ENCODE measurements at places on chromosomes 5 and 9.

- no peak for DNase-seq
These were observed 89.6 kb downstream of the AMBP start for GRCh38 chr9:113988385-113989016.

GRCh38 chr5:96172436-96172835 is 210.8 kb upstream of the ELL2 start:
- no peak for DNase-seq

GRCh38 chr5:26757941-26758340 is 280.4 kb downstream of the CDH9 start:
- DNase-seq, result no peak

DNA sequence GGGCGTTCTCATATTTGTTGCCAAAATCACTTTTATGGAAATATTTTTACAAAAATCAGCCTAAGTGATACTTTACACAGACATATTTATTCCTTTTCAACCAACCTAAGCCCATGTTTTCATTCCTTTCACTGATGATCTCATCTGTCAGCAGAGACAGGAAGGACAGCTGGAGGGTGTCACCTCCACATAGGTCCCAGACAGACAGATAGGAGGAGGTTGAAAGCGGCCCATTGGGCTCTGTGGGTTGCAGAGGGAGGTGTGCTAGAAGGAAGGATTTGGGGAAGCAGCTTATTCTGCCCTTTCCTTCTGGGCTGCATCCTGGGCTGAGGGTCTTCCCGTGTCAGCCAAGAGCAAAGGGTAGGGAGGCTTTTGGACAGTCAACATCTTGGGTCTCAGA is 26.0 kb upstream of the SEMA4D start:
- DNase-seq, result no peak

DNA sequence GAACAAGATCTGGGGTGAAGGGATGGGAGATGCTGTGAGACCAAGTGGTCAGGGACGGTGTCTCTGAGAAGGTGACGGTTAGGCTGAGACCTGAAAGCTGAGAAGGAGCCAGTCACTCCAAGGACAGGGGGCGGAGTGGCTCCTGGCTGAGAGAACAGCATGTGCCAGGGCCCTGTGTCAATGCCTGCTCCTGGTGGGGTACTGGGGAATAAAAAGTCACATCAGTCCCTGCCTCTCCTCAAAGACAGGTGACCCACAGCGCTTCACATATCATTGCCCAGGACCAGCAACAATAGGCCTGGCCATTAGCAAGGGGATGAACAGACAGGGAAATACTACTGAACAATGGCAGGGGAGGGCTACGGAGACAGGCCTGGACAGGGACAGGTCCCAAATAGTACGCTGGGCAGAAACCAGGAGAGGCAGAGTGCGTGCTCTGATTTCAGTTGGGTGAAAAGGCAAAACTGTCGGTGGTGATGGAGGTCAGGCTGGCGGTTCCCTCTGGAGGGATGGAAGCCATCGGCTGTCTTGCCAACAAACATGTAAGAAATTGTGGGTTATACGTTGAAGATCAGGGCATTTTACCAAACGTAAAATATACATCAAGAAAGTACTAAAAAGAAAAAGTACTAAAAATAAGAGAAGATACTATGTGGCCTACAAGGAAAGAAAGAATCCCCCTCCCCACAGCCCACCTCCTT is 64.3 kb downstream of the C9orf50 start:
- DNase-seq, result no peak

DNA sequence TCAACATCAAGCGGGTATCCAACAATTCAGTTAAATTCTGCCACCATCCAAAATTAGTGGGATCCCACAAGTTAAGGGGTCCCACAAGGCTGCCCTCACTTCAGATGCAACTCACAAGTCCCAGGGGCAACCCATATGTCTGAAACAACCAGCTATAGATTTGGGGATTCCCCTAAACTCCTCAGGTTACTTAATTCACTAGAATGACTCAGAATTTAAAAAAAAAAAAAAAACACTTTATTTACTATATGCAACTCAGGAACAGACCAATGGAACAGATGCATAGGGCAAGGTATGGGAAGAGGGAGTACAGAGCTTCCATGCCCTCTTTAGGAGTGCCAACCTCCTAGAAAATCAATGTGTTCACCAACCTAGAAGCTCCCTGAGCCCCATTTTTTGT is 15.1 kb downstream of the AUH start:
- no peak for DNase-seq

DNA sequence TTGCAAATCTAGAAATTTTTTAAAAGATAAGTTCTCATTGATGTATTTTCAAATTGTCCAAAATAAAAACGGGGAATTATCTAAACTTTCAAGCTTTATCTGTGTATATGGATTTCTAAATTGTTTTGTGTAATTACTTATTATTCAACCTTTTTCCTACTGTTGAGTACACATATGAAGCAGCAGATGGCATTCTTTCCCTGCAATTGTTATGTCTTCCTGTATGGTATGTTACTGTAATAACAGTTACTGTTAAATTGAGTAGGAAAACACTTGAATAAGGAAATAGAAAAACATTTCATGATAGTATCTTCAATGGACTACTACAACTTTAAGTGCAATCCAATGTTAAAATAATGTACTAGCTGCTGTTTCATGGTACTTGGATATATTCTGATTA is 124.8 kb downstream of the RANBP17 start:
- no peak for DNase-seq

- DNase-seq, result no peak
These were observed 2111.3 kb downstream of the MAT2B start for GRCh38 chr5:165616490-165617405.

DNA sequence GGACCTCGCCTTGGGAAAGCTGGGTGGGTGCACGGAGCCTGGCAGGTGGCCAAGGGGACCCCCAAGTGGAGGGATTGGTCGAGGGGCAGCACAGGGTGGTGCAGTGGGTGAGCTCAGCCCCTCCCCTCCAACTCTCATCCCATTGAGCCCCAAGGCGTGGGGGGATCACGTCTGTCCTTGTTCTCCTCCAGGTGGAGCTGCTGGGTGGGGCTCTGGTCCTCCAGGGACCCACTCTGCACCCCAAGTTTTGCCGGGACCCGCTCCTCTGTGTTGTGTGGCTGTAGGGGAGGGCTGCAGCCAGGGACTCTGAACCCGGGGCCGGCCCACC is 3.6 kb upstream of the FUT7 start:
- DNase-seq, result no peak

- no peak for DNase-seq
These were observed 145.6 kb downstream of the FBXL7 start for GRCh38 chr5:15645381-15646160.

DNA sequence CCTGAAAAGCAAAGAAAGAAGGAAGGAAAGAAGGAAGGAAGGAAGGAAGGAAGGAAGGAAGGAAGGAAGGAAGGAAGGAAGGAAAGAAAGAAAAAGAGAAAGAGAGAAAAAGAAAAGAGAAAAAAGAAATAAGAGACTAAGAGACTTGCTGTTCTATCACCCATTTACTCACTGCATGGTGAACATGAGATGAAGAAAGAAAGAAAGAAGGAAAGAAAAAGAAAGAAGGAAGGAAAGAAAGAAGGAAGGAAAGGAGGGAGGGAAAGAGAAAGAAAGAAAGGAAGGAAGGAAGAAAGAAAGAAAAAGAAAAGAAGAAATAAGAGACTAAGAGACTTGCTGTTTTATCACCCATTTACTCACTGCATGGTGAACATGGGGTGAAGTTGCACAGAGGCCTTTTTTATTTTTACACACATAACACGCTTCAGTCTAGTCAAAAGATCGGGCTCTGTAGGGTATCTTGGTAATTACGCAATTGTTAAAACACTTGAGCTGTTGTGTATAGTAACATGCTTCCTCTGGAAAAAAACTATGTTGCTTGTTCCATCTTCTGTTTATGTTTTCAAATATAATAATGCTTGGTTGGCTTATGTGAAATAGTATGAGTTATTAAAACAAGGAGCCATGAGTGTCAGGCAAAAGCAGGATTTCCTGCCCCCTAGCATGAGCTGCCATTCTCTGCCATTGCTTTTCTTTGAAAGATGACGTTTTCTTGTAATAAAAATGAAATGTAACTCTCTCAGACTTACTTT is 119.3 kb upstream of the ZNF608 start:
- no peak for DNase-seq

GRCh38 chr5:157362012-157362411 is 96.1 kb downstream of the CYFIP2 start:
- no peak for DNase-seq

- DNase-seq, result no peak
These were observed 88.0 kb downstream of the SLC44A1 start for GRCh38 chr9:105332471-105332870.

- no peak for DNase-seq
These were observed 32.2 kb upstream of the ROPN1L start for GRCh38 chr5:10409504-10409903.

DNA sequence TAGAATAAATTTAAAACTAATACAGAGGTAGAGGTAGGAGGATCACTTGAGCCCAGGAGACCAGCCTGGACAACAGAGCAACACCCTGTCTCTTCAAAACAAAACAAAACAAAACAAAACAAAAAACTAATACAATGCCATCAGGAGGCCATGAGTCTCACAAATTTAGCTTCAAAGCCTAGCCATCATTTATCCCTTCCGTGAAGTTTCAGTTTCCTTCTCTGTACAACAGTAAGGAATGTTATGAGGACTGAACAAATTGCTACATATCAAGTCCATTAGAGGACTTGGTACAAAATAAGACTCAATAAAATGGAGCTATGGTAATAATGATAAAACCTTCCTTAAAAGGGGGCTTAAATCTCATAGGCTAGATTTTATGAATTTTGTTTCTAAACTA is 60.8 kb downstream of the MAPKAP1 start:
- no peak for DNase-seq

DNA sequence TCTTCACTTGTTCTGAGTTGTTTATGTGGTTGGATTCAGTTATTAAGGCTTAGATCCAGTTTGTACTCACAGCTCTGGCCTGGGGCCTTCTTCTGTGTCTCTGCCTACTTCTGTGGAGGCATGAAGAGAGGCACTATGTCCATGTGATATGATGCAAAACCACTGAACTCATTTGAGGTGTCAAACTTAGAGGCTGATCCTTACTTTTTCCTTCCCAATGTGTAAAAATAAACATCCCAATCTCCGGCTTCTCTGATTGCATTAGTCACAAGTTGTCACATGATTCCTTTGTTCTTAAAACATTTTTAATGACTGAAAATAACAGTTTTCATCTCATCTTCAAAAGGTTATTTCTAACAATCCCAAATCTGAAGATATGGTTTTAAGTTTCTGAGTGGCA is 276.0 kb upstream of the RGMB start:
- no peak for DNase-seq

DNA sequence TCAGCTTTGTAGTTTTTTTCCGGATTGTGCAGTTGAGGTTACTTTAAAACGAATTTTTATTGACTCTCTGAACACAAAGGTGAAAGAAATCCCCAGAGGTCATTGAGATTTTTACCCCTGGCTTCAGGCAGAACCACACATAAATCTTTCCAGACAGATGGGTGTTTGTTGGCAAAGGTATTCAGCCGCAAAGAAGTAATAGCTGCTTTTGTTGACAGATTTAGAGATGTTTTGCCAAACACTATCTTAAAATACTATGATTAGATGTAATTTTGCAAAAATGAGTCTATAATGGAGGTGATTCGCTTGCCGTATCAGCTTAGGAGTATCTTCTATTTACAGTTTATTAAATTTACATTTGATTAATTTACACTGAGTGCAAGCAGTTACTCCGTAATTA is 418.3 kb upstream of the CLINT1 start:
- no peak for DNase-seq

DNA sequence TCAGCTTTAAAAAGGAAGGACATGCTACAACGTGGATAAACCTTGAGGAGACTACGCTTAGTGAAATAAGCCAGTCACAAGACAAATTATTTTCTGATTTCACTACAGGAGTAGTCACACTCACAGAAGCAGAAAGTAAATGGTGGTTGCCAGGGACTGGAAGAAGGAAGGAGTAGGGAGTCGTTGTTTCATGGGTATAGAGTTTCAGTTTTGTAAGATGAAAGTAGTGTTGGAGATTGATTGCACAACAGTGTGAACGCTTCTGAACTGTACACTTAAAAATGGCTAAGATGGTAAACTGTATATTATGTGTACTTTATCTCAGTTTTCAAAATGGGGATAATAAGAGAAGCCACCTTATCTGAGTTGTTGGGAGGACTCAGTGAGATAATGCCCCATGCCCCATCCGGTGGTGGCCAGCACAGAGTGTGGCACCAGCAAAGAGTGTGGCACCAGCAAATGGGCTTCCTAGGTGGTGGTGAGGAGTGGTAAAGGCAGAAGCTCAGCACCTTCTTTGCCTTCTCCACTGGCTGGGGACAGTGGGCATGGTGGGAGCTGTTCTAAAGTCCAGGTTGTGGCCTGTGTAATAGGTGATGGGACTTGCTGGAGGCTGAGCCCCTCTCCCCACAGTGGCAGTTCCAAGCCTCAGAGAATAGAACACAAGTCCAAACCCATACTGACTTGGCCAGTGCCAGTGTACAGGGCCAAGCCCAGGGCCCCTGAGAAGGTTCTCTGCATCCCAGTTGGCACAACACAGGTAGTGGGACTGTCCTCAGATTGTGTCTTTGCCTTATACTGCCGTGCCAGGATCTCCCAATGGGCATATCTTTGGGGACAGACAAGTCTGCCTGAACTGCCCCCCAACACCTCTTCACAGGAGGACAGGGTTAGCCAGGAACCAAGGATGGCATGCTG is 4.4 kb downstream of the SLC22A4 start:
- DNase-seq, result no peak

DNA sequence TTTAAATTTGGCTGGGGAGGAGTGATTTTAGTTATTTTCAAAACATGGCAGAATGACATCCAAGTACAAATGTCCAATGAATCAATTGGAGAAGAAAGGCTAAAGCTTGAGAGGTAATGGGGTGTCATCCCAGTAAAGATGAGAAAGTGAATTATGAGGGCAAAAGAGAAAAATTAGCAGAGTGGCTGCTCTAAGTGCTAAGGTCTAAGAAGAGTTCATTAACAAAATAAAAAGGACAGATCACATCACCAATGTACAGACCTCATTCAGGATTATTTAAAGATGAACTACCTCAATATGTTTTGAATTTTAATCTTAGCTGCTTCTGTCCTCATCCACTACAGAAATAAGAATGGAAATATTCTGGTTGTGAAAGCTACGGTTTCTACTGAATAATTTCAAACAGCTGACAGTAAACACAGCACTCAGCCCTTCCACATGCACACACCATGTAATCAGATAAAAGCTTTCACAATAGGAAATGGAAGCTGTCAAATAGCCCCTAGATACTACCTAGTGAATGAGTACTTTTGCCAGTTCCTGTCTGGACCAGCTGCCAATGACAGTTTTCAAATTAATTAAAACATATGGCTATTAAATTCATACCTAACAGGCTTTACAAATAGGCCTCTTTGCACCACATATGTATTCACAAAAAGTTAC is 171.5 kb downstream of the SSBP2 start:
- no peak for DNase-seq
